Left ventricle myocardium superior (tissue), 1 donor: ENCODE measurements at places on chromosomes 13 and 19.

DNA sequence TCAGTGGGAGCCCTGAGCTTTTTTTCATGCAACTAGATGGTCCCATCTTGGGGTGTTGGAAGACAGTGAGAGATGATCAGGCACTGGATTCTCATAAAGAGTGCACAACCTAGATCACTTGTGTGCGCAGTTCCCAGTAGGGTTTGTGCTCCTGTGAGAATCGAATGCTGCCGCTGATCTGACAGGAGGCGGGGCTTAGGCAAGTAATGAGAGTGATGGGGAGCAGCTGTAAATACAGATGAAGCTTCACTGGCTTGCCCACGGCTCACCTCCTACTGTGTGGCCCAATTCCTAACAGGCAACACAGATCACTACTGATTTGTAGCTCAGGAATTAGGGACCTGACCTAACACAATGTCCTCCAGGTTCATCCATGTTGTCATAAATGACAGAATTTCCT lies 43.6 kb upstream of the UBAC2 start:
- DNase-seq = no peak

GRCh38 chr13:95926231-95926630 lies 127.0 kb downstream of the UGGT2 start:
- DNase-seq = no peak

DNA sequence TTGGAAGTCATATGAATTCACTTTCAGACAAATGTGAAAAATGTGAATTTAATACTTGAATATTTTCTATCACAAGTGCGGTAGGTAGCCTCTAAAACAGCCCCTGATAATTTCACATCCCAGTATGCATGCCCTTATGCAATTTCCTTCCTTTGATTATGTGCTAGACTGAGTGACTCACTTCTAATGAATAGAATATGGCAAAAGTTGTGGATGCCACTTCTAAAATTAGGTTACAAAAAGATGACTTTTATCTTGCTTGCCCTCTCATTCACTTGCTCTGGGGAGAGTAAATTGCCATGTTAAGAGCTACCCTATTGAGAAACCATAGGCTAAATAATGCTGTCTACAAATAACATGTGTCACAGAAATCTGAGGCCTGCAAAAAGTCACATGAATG lies 402.5 kb upstream of the PCDH9 start:
- no peak for DNase-seq

DNA sequence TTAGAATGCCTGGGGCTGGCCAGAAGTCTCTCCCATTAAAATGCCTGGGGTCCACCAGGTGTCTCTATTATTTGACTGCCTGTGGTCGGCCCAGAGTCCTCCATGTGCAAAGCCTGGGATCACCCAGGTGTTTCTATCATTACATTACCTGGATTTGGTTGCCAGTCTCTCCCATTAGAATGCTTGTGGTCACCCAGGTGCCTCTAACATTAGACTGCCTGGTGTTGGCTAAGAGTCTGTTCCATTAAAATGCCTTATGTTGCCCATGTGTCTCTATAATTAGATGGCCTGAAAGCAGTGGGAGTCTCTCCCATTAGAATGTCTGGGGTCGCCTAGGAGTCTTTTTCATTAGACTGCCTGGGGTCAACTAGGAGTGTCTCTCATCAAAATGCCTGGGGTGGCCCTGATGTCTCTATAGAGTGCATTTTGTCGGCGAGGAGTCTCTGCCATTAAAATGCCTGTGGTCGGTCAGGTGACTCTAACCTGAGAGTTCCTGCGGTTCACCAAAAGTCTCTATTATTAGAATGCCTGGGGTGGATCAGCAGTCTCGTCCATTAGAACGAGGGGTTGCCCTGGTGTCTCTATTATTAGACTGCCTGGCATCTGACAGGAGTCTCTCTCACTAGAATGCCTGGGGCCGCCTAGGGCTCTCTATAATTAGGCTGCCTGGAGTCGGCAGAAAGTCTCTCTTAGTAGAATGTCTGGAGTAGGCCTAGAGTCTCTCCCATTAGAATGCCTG lies 1540.5 kb downstream of the UQCRFS1 start:
- peak; percentile 56 for DNase-seq

DNA sequence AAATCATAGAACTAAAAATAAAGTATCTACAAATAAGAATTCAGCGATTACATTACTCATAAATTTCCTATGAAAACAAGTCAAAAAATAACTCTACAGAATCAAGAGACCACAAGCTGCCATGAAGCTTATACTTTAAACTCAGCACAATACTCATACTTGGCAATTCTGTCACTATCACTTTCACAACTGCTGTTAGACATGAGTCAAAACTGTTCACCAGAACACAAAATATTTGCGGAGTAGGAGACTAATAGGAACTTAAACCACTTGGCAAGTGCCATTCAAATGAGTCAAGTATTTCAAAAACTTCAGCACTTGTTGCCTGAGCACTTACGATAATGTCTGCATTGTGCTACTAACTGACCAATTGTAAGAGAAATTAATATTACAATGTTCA lies 387.8 kb upstream of the GPC6 start:
- DNase-seq = no peak

- peak; percentile 6 for DNase-seq
Measured at GRCh38 chr19:2653710-2654707, 48.5 kb downstream of the GNG7 start.

DNA sequence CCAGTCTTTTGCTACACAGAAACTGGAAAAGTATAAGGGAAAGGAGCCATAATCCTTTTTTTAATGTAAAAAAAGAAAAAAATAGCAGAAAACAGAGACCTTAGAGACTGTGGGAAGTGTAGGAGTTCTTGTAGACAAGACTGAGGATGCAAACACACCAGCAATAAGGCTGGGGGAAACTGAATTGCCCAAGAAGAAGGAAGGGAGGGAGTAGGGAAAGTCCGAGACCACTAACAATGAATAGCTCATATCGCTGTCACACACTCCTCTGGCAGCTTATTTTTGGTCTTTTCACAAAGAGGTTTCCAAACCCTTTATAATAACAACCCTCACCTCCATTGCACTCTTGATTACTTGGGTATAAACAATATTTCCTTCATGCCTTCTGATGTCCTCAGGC lies 952.0 kb downstream of the SLITRK5 start:
- DNase-seq = no peak

- no peak for DNase-seq
Measured at GRCh38 chr19:18440415-18440877, 2.5 kb upstream of the ISYNA1 start.

DNA sequence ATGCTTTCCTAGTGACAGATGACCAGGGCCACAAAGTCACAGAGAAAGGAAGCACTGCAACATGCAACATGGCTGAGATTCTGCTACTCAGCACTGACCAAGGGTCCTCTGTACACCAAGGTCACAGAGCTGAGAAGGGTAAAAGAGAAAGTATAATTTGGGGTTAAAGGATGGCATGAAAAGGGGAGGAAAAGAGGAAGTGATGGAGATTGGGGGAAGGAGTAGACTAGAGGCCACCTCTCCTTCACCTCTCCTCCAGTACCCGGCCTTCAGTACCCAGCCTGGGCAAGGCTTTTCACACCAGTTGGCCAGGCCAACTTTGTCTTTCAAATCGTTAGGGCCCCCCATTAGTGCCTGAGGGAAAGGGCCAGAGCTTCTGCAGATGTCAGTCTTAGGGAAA lies 6.3 kb upstream of the RPS19 start:
- no peak for DNase-seq

- no peak for DNase-seq
Measured at GRCh38 chr19:28710278-28710677, 502.7 kb downstream of the UQCRFS1 start.

- DNase-seq = no peak
Measured at GRCh38 chr13:65638572-65639168, 1591.5 kb downstream of the PCDH9 start.

DNA sequence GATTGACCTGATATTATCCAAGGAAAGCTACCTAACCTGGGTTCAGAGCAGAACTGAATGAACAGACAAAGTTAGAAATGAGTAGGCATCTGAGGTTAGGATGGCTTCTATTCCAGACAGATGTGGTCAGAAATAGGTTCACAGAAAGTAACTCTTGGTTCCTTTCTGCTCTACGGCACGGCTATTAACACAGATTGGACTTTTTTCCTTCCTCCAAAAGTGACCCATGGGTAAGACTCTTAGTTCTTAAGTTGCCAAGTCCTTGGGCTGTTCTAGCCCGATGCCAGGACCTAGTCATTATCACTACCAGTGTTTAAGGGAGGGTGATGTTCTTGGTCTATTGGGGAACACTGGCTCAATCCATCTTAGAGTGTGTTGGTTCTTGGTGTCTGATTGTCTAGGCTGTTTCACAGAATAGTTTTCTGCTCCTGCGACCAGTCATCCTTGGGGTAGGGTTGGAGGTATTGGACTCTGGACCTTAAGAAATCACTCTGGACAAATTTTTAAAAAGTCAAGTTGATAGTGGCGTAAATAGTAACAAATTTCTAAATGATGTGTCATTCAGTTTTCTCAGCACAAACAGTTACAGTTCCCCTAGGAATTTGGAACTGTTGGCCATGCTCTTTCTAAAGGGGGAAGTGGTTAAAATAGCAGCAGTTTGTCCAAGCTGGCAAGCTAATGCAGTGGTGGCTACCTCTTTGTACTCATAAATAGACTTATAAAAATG lies 60.1 kb upstream of the MYCBP2 start:
- DNase-seq = no peak

DNA sequence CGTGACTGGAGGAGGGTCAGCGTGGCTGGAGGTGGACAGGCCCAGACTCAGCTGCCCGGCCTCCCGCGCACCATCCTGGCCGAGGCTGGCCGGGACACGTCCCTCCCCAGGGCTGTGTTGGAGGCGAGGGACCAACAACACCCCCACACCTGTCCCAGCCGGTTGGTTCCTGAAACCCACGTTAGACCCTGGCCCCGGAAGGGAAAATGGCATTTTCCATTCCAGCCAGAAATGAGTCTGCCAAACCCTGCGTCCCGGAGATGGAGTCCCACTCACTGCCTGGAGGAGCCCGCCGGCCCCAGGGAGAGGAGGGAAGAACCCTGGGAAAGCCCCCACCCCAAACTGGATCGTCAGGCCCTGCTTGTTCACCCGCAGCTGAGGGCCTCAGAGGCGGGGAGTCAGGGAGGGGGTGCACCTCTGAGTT lies 4.8 kb upstream of the WDR18 start:
- no peak for DNase-seq

- no peak for DNase-seq
Measured at GRCh38 chr13:103451656-103452055, 385.4 kb upstream of the SLC10A2 start.

DNA sequence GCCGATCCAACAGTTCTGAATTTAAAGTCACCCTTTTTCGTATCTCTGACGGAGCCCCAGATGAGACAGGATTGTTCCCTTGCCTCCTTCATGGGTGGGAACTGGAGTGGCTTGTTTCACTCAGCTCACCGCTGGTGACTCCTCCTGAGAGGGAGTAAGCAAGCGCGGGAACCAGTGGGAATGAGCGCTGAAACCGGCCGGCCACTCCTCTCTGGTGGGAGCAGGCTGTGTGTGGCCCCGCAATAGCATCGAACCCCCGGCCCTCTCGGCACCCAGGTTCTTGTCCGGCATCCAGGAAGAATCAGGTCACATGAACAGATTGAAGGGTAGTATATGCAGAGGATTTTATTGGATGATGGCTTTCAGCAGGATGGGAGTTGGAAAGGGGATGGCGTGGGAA lies 1211.6 kb upstream of the PCDH20 start:
- no peak for DNase-seq

- DNase-seq = peak; percentile 61
Measured at GRCh38 chr19:16825312-16826052, 3.7 kb upstream of the SIN3B start.

GRCh38 chr13:94988654-94989053 lies 276.3 kb upstream of the SOX21 start:
- no peak for DNase-seq

- DNase-seq = peak; percentile 74
Measured at GRCh38 chr13:36297366-36298338, at the start of gene CCDC169. TSS of gene CCDC169 (minus strand) at chr13:36297814. CDS start at chr13:36297719, 95 bp downstream.

DNA sequence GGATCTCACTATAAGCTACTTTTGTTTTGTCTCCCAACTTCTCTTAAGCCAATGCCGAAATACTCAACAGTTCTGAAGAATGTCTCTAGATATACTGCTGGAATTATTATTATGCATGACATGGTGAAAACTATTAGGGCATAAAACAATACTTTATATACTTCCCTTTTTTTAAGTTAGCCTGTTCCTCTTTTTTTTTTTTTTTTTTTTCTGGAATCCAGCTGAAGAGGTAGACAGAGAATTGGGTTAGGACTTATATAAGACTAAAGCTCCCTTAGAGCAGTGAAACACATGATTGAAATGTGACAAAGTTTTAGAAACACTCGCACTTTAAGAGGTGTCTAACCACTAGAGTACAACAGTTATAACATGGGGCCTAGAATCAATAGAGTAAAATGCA lies 850.9 kb upstream of the PCDH9 start:
- DNase-seq = no peak

DNA sequence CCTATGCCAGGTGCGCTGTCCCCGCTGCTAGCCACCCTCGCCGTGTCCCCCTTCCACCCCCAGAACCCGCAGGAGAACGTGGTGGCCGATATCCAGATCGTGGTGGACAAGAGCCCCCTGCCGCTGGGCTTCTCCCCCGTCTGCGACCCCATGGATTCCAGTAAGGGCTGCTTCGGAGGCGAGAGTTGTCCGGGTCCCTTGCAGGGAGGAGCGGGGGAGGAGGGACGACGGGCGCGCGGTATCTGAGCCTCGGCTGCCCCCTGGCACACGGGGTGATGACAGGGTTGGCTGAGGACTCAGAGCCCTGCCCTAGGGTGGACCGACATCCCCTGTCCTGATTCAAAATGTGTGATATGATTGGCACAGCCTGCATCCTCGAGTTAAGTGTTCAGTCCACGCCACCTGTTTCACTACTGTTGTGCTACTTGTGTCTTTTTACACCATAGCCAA lies 653 bp downstream of the MVB12A start:
- peak; percentile 52 for DNase-seq

- no peak for DNase-seq
Measured at GRCh38 chr19:16571822-16572331, 338 bp downstream of the SLC35E1 start.

DNA sequence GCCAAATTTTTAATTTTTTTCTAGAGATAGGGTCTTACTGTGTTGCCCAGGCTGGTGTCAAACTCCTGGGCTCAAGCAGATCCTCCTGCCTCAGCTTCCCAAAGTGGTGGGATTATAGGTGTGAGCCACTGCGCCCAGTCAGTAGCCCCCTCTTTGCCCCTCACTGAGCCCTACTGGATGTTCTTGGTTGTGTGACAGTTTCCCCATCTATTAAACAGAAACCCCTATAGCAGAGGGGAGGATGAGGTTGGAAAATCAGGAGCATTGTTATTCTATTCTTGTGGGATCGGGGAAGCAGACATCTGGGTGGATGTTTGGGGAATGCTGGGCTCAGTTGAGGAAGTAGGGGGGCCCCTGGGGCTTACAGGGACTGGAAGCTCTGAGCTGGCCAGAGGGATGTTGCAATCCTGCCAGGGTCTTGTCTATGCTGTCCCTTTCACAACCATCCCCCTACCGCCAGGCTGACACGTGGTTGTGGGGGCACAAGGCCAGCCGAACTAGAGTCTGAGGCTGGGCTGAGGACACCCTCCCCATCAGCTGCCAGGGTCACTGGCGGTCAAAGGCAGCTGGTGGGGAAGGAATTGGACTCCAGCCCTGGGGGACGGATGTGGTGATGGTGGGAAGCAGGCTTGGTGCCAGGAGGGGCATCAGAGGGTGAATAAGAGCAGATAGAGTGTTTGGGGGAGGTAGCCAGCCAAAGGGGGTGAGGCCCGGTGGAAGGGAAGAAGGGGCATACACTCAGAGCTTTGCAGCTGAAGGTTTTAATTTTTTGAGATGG lies 10.9 kb downstream of the APOC1 start:
- DNase-seq = peak; percentile 84

GRCh38 chr13:74747186-74747955 lies 613.2 kb upstream of the KLF12 start:
- no peak for DNase-seq
